ENCODE measurements at places on chromosomes 4 and X. TPM values are rescaled to one million over a fixed set of nuclear protein-coding genes. Genes with fewer than 3 reads are reported as not detected.

The NIPAL1 gene
- total RNA-seq: 1.5 TPM

The KIAA1210 gene
- not detected for total RNA-seq

The FREM3 gene
- not detected for total RNA-seq

The G3BP2 gene
- 112 TPM for total RNA-seq

The MID1 gene
- 3.0 TPM for total RNA-seq

The CAMK2D gene
- total RNA-seq: 36.2 TPM

The SFRP2 gene
- 0.66 TPM for total RNA-seq

The PRDX4 gene
- total RNA-seq: 107 TPM

The STPG2 gene
- 0.41 TPM for total RNA-seq

The HERC6 gene
- total RNA-seq: 5.2 TPM

The TMEM31 gene
- total RNA-seq: not detected

The RHOXF2 gene
- total RNA-seq: not detected

The TEX13D gene
- total RNA-seq: not detected

The GPRASP3 gene
- 3.4 TPM for total RNA-seq
